ENCODE measurements at places on chromosomes 16 and 17.

DNA sequence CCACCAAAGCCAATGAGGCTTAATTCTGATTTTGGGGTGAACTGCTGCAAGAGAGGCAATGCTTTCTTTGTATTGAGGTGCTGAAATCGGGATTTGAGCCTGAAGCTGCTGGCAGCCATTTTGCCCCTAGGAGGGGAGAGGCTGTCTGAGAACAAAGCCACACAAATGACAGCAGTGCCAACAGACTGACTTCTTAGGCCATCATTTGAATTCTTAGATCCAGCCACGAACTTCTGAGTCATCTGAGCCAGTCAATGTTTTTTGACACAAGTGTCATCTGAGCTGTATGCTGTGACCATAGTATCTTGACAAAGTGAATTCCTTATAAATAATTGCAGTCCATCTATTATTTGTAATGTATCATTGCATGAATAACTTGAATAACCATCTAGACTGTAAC is 29.0 kb downstream of the HYDIN start:
- no peak for DNase-seq

DNA sequence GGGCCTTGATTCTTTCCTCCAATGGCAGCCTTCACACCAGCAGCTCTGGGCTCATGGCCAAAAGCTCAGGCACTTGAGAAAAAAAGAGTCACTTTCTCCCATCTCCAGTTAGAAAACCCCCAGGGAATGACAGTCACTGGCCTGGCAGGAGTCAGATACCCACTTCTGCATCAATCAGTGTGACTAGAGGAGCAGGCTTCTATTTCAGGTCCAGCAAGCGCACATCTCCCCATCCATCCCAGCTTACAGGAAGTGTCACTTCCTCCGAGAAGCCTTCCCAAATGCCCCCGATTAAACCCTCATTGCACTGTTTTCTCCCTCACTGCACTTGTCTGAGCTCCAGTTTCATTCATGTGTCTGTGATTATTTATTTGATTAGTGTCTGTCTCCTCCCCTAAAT is 30.4 kb upstream of the CCL1 start:
- DNase-seq: no peak

DNA sequence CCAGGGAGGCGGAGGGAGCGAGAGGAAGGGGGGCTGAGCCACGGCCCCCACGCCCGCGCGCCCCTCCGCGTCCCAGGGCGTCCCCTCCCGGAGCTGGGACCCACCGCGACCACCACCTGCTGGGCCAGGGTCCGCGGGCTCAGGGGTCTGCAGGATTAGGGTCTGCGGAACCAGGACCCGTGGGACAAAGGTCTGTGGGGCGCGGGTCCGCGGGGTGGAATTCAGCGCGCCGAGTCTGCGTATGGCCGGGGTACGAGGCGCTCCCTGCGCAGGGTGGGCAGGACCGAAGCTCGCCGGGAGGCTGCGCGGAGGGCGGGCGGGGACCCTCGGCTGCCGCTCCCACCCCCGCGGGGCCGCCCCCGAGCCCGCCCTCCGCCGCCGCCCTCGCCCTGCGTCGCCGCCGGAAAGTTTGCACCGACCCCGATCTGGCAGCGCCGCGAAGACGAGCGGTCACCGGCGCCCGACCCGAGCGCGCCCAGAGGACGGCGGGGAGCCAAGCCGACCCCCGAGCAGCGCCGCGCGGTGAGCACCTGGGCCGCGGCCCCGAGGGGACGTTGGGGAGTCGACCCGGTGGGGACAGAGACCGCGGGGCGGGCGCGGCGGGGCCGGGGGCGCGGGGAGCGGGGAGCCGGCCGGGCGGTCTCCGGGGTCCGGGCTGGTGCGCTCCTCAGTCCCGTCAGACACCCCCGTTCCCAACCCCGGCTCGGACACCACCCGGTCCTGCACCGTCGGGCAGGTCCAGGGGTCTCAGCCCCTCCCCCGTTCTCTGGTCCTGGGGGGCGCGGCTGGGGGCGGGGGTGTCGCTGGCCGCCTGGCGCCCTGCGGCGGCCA is at the start of gene GCGR:
GCGR (plus strand) TSS at position 423 of the 831 bp plus-strand sequence. CDS start 4,869 bp downstream, outside the sequence.
- DNase-seq: peak; percentile 61

- DNase-seq: no peak
Measured at GRCh38 chr16:1356061-1356900, 4.5 kb downstream of the GNPTG start.
